BJ (cell line): ENCODE measurements at places on chromosomes 5 and 9.

DNA sequence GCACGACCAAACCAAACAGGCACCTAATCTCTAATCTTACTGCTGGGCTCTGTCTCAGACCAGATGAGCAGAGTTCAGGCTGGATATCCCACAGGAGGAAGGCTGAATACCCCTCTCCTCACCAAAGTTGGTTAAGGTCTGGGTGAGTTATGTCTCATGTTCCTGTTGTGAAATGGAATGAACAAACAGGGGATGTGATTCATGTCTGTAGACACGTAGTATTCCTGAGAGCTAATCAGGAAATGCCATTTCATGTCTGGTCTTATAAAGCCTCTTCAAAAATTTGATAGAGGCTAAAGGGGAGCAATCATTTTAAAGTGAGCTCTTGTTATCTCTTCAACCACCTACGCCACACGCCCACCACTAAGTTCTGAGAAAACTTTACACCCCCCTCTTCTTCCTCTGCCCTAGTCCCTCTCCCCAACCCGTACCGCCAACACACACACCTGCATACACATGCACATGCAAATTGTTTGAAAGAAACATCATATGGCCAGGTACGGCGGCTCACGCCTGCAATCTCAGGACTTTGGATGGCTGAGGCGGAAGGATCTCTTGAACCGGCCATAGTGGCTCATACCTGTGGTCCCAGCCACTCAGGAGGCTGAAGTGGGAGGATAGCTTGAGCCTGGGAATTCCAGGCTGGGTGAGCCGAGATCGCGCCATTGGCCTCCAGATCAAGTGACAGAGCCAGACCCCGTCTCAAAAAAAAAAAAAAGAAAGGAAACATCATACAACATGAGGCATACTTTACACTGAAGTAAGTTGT, 69.8 kb upstream of the RAI14 start:
- DNase-seq, result no peak

GRCh38 chr9:656926-657568, 184.4 kb upstream of the DMRT1 start:
- no peak for DNase-seq

DNA sequence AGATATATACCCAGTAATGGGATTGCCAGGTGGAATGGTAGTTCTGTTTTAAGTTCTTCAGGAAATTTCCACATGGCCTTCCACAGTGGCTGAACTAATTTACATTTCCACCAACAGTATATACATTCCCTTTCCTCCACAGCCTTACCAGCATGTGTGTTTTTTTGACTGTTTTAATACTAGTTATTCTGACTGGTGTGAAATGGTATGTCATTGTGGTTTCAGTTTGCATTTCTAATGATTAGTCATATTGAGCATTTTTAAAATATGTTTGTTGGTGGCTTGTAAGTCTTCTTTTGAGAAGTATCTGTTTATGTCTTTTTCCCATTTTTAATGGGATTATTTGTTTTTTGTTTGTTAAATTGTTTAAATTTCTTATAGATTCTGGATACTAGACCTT, 208.9 kb downstream of the CFAP90 start:
- DNase-seq, result no peak

- DNase-seq, result no peak
Observed at GRCh38 chr5:102799017-102799416, 43.9 kb downstream of the PAM start.

- no peak for DNase-seq
Observed at GRCh38 chr9:130144703-130145102, 27.5 kb upstream of the NCS1 start.

DNA sequence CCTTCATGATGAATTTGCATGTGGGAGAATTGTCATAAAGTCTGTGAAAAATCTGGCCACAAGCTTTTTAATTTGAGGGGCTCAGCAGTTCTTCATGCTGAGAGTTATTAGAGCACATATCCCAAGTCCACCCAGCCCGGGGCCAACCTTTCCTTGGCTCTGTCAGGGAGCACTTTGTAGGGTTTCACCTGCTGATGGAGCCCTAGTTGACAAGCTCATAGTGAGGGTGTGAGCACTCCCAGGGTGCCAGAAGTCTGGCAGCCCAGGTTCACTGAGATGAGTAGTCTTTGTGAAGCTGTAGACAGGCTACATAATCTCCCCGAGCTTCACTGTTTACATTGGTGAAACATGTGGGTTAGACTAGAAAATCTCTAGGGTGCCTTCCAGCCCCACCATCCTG, 97.2 kb upstream of the NREP start:
- DNase-seq, result no peak

GRCh38 chr9:129889122-129889940, 54.1 kb downstream of the USP20 start:
- no peak for DNase-seq

- DNase-seq, result no peak
Observed at GRCh38 chr5:65753189-65753588, 31.2 kb downstream of the NLN start.
